ENCODE measurements at places on chromosomes 2 and 18. TPM values are rescaled to one million over a fixed set of nuclear protein-coding genes. Genes with fewer than 3 reads are reported as not detected.

- DNase-seq, result peak; percentile 63
These were observed at the start of gene CREG2 for GRCh38 chr2:101387151-101387834. CREG2 (minus strand) TSS chr2:101387503; CDS start chr2:101387457, 46 bp downstream.

- no peak for DNase-seq
These were observed 218.8 kb downstream of the HDAC4 start for GRCh38 chr2:239181903-239182581.

- no peak for DNase-seq
These were observed 105.1 kb downstream of the NDUFA10 start for GRCh38 chr2:239919774-239920692.

DNA sequence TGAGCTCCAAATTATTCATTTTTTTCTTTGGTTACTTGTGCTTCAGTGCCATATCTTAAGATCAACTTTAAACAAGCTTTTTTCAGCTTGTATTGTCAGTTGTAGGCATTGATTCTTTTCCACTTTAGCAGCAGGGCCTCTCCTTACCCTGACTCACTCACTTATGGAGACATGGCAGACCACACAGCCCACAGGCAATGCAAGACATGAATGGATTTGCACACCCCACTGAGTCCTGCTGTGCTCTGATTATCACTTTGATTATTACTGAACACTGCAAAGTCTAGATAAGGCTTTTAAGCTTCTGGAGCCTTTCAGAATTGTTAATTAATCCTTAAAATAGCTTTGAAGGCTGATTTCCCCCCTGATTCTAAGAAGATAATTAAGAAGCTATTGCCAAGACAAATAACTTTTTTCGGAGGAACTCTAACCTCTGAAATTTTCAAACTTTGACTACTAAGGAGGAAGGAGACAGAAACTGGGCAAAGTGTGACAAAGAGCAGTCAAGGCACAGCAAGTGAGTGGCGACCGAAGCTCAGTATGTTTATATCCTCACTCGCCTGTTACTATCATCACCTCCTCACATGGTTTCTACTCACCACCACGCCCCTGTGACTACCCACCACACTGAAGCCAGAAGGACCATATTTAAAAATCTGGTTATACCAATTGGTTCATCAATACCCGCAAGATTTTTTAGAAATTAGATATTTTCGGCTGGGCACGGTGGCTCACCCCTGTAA lies 43.3 kb downstream of the CACNB4 start:
- DNase-seq, result no peak

DNA sequence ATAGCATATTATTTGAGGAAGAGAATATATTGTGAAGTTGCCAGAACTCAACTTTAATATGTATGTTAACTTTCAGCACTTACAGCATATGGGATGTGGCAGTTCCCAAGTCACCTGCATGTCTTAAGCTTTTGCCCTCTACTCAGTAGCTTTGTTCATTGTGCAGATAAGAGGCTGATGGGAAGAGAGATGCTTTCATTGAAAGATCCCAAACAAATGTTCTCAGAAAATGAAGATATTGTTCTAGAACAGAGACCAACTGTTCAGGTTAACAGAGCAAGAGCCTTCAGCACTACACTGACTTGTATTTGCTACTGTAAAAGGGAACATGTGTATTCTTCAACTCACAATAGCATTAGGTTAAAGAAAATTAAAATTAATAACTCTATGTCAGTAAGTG lies 28.1 kb downstream of the GAREM1 start:
- DNase-seq, result no peak

DNA sequence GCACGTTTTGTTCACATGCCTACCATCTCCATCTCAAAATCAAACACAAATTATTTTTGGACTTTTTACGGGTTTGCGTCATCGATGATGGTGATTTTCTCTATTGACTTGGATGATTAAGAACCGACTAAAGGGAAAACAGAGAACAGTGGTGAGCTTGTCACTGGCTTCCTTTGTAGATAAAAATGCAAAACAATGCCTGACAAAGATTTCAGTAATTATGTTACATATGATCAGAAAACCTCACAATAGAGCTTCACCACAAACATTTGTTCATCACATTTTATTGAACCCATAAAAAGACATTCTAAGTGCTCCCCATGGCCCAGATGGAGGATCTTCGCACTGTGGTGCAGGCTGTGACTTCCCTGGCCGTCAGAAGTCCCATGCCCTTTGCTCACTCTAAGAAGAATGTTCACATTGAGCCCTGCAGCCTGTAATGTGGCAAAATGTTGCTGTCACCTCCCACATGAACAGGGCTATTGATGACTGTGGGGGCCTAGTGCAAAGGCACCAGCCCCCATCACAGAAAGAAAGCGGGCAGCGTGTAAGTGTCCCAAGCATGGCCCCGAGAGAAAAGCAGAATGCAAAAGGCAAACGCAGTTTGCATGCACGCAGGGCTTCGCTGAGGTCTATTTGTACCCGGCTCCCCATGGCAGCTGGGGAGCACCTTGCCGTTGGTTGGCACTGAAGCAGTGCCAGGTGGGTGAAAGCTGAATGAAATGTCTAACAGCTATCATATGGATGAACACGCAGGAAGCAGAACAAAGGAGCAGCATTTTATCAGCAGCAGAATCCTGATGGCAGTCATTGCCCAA lies 60.6 kb downstream of the BCL2 start:
- no peak for DNase-seq

DNA sequence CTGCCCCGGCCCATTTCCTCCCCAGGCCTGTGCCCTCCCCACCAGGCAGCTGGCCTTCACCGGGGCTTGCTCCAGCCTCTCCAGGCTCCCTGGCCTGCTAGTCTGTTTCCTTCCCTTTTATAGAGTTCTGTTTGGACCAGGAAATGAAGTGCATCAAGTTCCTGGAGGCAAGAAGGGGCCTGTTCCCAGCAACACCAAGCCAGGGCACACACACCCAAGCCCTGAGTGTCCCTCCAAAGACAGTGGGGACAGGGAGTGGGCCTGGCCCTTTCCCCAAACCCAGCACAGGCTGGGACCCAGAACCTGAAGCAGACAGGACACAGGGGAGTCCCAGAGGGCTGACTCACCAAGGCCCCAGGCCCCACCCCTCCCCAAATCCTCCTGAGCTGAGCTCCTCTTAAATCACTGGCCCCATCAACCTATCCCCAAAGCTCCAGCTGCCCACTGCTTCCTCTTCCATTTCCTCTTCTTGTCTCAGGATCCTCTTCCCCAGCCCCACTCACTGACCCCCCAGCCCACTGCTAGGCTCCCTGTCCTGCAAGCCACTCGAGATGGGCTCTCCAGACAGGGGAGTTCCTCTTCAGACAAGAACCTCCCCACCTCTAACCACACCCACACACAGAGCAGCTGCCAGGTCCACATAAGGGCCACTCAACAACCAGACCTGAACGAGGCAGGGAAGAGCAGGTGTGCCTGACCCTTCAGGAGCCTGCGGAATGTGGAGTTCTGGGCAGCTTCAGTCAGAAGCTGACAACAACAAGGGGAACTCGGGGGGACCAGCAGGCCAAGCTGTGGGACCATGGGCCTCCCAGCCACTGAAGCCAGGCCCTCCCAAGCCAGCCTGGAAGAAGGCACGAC lies 74.2 kb downstream of the TNS1 start:
- DNase-seq, result no peak

DNA sequence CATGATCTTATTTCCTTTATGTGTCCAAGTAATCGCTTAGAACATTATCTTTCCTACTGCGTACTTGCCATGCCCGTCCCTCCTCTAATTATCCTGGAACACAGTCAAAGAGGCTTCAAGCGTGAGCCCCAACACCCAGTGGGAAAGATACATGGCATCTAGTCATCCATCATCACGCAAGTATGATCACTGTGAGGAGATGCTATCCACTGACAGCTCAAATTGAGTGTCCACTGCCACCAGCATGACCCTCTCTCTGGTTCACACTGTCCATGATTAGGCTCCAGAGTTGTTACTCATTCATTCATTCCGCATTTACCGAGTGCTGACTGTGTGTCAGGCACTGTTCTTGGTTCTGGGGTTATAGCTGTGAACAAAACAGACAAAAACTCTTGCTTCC lies 124.6 kb downstream of the COPS8 start:
- no peak for DNase-seq

- no peak for DNase-seq
These were observed 432.1 kb upstream of the ID2 start for GRCh38 chr2:8249769-8250168.

DNA sequence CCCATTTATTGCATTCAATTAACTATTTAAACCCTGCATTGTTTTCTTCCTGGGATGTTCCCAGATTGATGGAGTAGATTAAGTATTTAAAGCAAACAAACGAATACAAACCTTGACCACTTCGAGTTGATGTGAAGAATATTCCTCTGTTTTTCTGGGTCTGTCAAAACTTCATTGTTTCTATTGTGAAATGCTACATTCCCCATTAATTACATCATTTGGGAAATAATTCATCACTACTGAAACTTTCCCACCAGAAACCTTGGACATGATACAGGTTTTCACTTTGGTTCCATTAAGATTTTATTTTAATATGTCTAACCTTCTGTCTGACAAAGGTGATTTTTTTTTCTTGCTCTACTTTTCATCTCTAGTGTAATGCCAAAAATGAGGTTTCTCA lies 365.1 kb upstream of the ETAA1 start:
- DNase-seq, result no peak

GRCh38 chr2:28633746-28634145 lies 117.9 kb upstream of the PPP1CB start:
- no peak for DNase-seq

- no peak for DNase-seq
These were observed 49.6 kb upstream of the PXDN start for GRCh38 chr2:1793868-1794445.

GRCh38 chr2:100422320-100423055 lies 5.0 kb upstream of the CHST10 start:
- peak; percentile 51 for DNase-seq

GRCh38 chr2:216084547-216084946 lies 2.8 kb downstream of the TMEM169 start:
- no peak for DNase-seq

DNA sequence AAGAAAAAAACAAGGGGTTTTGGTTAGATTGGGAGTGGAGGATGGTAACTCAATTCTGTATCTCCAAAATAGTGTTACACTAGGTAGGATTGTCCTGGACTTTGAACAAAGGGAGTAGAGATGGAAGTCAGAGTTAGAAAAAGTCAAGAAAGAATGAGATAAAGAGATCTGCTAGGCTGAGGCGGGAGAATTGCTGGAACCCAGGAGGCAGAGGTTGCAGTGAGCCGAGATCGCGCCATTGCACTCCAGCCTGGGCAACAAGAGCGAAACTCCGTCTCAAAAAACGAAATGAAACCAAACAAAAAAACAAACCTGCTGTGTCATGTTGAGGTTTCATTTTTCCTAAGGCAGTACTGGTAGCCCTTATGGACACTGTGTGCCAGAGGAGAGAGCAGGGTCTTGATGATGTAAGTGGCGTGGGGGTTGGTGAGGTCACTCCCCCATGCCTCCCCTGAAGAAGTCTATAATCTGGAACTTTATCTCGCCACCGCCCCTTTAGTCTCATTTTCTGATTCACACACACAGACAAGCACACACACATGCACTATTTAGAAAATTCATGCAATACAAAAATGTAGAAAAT lies 10.5 kb downstream of the DRC1 start:
- DNase-seq, result no peak

- no peak for DNase-seq
These were observed 249.3 kb downstream of the LRATD1 start for GRCh38 chr2:14881651-14882327.

DNA sequence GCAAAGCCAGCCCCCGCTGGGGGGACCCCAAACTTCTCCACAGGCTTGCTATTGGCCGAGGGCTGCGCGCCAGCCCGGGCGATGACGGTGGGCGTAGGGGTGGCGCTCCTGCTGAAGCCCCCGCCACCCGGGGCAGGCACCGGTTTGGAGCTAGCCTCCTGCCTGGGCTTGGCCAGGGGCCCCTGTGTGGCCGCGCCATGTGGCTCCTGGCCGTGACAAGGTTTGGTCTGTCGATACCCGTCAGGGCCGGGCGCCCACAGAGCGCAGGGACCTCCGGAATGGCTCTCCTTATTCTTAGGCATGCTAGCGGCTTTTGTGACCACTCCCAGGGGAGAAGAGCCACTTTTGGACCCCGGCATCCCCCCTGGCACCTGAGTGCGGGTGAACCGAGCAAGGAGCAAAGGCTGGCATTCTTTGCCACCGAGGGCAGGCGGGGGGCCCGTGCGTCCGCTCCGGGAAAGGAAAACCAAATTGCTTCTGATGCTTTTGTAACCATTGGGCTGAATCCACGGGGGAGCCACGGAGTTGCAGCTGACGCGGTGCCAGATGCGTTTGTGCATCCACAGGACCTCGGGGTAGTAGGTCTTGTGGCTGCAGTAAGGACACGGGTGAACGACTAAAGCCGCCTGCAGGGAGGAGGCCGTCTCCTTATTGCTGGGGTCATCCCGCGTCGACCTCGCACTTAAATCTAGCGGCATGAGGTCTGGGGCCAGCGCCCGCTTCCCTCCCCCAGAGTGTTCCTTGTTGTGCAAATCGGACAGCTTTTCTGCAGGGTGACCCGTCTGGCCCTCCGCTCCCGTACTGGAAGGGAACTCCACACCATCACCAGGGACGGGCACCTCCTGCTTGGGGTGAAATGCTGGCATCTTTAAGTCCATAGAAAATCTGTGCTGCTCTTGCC lies 115.6 kb downstream of the ZNF516 start:
- DNase-seq, result no peak

- no peak for DNase-seq
These were observed 38.1 kb downstream of the FER1L5 start for GRCh38 chr2:96680561-96681141.

- DNase-seq, result no peak
These were observed 14.6 kb downstream of the ZEB2 start for GRCh38 chr2:144505245-144505831.

- DNase-seq, result no peak
These were observed 106.9 kb downstream of the MSH2 start for GRCh38 chr2:47509821-47510385.

DNA sequence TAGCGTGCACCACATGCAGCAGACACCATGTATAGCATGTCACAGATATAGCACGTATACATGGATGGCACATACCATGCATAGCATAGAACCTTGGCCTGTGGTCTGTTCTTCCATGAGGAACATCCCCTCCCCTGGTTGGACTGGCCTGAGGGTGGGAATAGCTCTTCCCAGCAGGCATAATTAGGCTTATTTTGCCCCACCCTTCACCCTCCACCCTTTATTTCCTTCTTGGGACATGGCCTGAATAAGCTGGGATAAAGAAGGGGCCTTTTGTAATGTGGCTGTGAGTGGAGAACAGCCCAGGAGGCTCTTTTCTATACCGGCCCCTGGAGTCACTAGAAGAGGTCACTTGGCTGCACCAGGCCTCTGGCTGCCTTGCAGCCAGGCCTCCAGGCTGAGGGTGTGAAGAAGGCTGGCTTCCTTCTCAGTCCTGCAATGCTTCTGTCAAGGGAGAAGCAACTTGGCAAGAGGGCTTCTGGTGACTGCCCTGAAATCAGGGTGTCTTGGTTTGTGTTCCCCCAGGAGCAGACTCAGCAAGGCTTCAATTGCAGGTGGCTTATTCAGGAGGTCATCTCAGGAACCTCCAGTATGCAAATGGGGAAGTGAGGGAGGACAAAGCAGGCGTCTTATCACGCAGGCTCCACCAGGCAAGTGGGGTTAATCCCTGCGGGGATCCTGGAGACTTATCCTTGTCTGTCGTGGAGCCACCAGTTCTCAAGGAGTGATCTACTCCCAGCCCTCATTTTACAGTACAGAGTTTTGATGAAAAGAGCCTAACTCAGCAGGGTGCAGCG lies 68.2 kb downstream of the HS6ST1 start:
- DNase-seq, result no peak

Gene TUBA4B
- total RNA-seq, result not detected

Gene CLASP1
- total RNA-seq, result 28.5 TPM

Gene CNRIP1
- 2.6 TPM for total RNA-seq

Gene SP100
- 71.9 TPM for total RNA-seq

Gene RFTN2
- 11.9 TPM for total RNA-seq

Gene RASGRP3
- 22.1 TPM for total RNA-seq

Gene TSHZ1
- 8.3 TPM for total RNA-seq

Gene SETBP1
- 37.2 TPM for total RNA-seq

Gene RAB6C
- total RNA-seq, result not detected
